ENCODE measurements at places on chromosomes 11 and 22.

- DNase-seq = no peak
Observed at GRCh38 chr22:25567251-25567675, 2.8 kb downstream of the GRK3 start.

- no peak for DNase-seq
Observed at GRCh38 chr11:11081776-11082175, 223.9 kb upstream of the ZBED5 start.

DNA sequence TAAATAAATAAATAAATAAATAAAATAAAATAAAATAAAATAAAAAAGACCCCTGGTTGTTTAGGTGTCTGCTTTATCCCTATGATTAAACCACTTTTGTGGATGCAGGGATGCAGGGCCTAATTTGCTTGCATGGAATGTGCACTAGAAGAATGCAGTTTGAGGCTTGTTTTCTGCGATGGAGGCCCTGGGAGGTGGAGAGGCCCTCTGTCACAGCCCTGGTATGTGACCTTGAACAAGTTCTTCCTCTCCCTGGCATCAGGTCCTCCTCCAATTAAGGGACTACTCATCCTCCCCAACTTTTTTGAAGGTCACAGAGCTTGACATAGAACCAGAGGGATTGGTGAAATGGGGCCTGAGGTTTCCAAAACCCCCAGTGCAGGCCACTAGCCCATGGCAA is 22.7 kb downstream of the KCNJ4 start:
- DNase-seq = no peak

DNA sequence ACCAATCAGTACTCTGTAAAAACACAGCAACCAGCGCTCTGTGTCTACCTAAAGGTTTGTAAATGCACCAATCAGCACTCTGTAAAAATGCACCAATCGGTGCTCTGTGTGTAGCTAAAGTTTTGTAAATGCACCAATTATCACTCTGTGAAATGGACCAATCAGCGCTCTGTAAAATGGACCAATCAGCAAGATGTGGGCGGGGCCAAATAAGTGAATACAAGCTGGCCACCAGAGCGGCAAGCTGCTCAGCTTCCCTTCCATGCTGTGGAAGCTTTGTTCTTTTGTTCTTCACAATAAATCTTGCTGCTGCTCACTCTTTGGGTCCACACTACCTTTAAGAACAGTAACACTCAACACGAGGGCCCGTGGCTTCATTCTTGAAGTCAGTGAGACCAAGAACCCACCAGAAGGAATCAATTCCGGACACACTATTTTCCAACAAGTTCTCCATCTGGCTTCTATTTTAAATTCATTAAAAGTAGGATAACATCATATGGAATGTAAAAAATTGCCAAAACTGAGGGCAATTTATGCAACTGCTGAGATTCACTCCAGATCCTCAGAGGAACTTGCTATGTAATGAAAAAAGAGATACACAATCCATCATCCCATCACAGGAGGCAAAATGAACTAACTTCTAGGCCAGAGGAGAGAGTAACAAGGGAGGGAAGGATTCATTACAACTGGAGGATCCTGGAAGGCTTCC is 3.1 kb upstream of the PANX1 start:
- DNase-seq = no peak

GRCh38 chr11:111937844-111938243 is 701 bp downstream of the DIXDC1 start:
- no peak for DNase-seq

DNA sequence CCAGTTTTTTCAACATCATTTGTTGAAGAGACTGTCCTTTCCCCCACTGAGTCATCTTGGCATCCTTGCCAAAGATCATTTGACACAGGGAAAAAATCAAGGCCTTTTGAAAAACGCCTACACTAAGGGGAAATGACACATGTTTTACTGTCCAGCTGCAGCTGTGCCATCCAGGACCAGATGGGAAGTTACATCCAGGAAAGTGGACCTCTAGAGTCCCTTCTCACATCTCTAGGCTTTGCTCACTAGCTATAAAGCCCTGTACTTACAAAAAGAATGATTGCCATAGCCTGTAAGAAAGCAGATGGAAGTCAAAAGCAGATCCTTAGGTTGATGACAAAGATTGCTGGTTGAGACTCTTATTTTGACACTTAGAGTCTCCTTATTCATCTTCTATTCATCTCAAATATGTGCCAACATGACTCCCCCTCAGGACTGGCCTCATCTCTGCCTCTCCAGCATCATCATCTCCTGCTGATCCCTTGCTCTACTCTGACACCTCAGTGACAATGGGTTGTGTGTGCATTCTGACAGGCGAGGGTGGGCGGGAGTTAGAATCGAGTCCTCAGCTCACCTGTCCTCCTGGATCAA is 22.8 kb downstream of the OSBP2 start:
- DNase-seq = no peak

DNA sequence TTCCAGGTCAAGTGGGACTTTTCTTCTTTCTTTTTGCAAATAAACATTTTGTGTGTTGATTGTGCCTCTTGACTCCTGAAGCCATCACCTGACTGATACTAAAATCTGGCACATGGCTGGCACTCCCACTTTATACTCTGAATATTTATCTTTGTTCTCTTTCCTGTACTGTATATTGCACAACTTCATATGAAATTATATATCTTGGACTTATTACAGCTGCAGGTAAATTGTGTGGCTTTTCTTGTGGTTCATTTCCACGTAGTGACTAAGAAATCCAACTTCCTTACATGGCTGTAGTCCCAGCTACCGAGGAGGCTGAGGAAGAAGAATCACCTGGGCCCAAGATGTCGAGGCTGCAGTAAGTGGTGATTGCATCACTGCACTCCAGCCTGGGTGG is 23.7 kb upstream of the OR5B12 start:
- DNase-seq = no peak

- no peak for DNase-seq
Observed at GRCh38 chr11:8252388-8252787, 11.3 kb downstream of the LMO1 start.

DNA sequence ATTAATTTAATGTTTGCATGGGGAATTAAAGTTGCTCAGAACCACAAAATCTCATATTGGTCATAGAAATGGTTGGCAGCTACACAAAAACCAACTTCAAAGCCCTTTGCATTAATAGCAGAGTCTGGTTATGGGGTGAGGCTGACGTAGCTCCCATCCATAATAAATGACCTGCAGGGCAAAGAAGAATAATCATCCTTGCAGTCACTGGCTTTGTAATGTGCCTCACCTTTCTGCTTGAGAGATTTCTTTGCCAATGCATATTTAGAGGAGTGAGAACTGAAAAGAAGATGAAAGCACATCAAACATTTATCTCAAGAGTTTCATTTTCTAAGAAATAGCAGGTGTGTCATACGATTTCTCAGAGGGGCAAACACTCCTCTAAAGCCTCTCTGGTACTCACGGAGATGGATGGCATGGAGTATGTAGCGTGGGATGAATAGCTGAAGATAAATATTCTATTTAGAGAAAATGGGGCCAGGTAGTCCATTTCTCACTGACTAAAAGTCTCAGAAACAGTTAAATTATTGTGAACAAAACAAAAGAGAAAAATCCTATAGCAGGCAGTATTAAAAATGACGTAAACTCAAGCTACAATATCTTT is 1491.9 kb downstream of the FAM181B start:
- no peak for DNase-seq

DNA sequence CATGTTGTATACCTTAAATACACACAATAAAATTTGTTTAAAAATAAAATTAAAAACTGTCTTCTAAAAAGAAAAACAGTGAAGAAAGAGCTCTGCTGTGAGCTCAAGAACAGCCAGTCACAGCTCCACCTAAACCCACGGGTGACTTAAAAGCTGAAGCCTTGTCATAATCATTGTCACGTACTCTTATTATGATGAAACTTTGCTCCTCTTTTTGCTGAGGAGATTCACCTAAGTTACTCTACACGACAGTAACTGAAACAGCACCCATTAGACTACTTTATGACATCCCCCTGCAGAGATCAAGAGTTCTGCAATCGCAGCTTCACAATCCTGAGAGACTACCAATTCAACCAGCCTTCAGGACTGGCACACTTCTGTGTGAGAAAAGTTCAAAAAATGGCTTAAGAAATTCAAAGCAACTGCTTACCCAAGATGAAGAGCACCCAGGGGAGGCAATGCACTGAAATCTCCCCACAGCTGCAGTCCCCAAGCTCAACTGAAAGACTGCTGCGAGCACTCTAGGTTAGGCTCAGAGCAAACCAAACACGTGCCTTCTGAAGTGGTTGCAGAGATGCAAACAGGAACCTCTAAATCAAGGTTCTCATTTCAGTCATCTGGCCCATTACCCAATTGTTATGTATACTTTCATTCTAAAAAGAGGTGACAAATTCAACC is at the start of gene JAML:
Gene JAML (minus strand): TSS at position 501 of the 678 bp plus-strand sequence. CDS start 10,145 bp downstream, outside the sequence.
- peak; percentile 67 for DNase-seq

- DNase-seq = no peak
Observed at GRCh38 chr22:50723991-50724390, 14.0 kb upstream of the ACR start.

DNA sequence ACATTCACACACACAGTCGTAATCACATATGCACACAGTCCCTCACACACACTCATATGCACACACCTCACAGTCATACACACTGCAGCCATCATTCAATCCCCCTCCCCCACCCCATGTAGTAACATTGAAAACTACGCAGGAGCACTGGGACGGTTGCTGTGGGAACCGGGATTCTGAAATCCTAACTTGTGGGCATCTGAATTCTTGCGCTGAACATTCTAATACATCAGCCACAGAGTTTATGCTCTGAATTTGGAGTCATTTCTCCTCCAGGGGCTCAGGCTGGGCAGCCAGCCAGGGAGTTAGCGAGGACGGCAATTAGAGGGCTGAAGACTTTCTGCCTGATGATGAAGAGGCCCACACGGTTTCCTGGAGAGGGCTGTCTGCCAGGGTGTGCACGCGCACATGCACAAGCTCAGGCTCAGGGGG is 32.7 kb downstream of the CD6 start:
- DNase-seq = no peak

DNA sequence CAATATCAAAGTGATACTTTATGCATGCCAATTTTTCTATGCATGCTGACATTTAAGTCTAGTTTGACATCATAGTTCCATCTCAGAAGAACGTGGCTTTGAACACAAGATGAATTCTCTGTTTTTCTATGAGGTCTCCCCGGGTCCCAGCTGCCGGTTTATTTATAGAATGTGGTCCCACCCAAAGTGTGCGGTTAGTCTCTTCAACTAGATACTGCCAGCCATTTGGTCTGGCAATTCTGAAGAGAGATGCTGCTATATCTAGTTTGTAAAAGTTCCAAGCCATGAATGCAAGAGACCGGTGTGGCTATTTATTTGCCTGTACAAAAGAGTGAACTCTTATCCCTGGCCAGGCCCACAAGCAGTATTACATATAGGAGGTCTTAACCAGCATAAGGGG is 9.2 kb downstream of the OR5A2 start:
- no peak for DNase-seq

DNA sequence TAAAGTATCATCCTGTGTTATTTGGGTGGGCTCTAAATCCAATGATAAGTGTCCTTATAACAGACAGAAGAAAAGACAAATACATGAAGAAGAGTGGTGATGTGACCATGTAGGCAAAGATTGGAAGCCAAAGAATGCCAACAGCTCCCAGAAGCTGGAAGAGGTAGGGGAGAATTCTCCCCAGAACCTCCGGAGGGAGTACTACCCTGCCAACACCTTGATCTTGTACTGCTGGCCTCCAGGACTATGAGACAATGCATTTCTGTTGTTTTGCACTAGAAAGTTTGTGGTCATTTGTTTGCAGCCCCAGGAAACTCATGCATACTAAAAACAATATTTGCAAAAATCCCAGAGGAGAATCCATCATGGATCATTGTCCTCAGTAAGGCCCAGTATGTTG is 115.0 kb upstream of the ARHGAP20 start:
- DNase-seq = no peak

GRCh38 chr11:11020747-11021149 is 162.9 kb upstream of the ZBED5 start:
- no peak for DNase-seq

GRCh38 chr22:20316844-20317401 is 2.9 kb downstream of the DGCR6L start:
- no peak for DNase-seq

DNA sequence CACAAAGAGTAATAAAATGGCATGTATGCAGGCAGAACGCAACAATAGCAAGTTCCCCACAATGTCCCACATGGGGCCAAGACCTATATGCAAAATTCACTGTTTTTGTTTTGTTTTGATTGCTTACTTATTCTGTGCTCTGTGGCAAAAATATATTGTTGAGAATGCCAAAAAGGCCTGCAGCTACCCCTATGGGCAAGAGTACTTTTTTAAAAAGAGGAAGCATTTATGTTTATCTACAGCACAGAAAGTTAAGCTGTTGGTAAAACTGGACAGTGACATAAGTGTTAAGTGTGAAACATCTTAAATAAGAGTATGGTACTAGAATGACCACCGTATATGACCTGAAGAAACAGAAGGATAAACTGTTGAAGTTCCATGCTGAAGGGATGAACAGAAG is 301.9 kb upstream of the ZC3H12C start:
- no peak for DNase-seq

DNA sequence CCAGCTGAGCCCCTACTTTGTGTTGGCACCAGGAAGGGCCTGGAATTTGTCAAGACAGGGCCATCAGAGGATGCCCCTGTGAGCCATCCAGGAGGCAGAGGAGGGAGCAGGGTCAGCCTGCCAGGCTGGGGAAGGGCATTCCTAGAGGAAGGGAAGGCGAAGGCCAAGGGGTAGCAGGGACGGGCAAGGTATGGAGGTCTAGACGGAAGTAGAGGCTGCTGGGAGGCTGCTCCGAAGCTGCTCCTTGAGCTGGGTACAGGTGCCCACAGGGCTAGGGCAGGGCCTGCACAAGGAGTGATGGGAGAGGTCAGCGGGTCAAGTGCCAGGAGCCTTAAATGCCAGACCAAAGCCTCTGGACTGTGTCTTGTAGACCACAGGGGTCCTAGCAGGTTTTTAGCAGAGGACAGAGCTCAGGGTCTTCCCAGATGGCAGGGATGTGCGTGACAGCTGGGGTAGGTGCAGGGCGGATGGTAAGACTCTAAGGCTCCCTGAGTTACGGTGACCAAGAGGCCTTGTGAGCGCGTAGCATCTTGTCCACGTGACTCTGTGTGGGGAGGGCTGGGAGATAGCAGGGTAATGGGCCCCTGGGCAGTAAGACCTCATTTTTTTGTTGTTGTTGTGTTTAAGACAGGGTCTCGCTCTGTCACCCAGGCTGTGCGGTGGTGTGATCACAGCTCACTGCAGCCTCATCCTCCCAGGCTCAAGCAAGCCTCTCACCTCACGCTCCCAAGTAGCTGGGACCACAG is 31.7 kb upstream of the CSNK1E start:
- no peak for DNase-seq

DNA sequence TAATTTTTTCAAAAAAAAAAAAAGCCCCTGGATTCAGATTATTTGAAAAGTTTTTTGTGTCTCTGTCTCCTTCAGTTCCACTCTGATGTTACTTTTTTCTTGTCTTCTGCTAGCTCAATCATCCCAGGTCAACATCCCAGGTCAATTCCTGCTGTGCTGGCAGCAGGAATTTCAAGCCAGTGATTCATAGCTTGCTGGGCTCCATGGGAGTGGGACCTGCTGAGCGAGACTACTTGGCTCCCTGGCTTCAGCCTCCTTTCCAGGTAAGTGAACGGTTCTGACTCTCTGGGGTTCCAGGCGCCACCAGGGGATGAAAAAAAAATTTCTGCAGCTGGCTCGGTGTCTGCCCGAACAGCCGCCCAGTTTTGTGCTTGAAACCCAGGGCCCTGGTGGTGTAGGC is 31.4 kb downstream of the PLAAT5 start:
- no peak for DNase-seq

- no peak for DNase-seq
Observed at GRCh38 chr22:46469711-46470110, 67.7 kb downstream of the CELSR1 start.

All from activated CD4-positive, alpha-beta T cell treated with anti-CD3 and anti-CD28 coated beads, Interleukin-2, amount 50 U/mL, for 24 hours (primary cell).